H4 (cell line): ENCODE measurements at places on chromosomes 1 and 21. TPM values are rescaled to one million over a fixed set of nuclear protein-coding genes. Genes with fewer than 3 reads are reported as not detected.
A peak's percentile ranks its signal among the peaks of the same experiment; 100 is the strongest.

- no peak for DNase-seq
These were observed 171.9 kb upstream of the RAB4A start for GRCh38 chr1:229098903-229099578.

- DNase-seq, result peak; percentile 48
These were observed 3.6 kb upstream of the CYB561D1 start for GRCh38 chr1:109490029-109490933.

DNA sequence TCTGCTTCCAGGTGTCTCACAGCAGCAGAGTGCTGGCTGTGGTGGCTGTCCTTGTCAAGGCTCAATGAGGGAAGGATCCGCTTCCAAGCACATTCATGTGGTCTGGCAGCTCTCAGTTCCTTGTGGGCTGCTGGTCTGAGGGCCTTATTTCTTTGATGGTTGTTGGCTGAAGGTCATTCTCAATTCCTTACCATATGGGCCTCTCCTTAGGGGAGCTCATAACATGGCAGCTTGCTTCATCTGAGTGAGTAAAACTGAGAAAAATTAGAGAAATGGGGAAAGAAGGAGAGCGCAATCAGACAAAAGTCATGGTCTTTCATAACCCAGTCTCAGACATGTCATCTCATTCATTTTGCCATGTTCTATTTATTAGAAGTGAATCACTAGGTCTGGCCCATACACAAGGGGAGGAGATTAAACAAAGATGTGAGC lies 81.7 kb upstream of the TSPAN2 start:
- DNase-seq, result no peak

- no peak for DNase-seq
These were observed 17.8 kb downstream of the RHEX start for GRCh38 chr1:206070627-206071304.

DNA sequence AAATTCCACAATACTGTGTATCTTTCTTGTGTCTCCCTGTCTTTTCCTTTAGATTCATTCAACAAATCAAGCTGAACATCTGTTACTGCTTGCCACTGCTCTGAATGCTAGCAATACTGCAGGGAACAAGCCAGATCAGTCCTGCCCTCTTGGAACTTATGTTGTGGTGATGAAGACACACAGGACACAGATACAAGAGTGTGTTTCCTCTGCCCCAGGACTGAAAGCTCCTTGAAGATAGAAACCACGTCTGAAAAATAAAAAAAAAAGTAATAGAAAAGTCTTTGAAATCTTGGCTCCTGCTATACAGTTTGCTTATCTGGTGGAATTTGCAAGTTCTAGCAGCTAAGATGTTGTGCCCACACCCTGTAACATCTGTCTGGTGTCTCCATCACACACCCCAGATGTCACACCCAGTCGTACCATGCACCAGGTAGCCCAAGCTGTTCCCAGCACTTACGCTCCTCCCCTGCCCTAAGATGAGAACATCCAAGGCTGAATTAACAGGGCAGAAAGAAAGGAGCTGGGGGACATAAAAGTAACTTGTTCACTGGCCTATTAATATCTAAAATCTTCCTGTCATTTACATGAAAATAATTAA lies 80.2 kb upstream of the GALNT2 start:
- no peak for DNase-seq

Gene OR2M3
- total RNA-seq, result 0.04 TPM in 1 of 2 replicates, not detected in the other

DNA sequence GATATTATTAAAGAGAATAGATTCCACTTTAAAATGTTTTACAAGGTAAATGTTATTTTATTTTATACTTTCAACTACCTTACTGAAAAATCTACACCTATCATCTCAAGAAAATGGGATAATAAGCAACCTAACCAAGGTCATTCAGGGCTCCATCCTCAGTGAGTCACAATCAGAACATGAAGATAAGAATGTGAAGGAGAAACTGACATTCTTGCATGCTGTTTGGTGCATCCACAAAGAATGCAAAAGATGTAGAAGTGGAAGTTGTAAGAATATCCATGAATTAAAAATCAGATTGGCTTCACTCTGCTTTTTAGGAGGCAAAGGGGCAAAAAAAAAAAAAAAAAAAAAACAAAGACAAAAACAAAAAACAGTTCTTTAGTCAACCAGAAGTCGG lies 6.5 kb downstream of the WARS2 start:
- no peak for DNase-seq
